ENCODE measurements at places on chromosomes 6 and 20. TPM values are rescaled to one million over a fixed set of nuclear protein-coding genes. Genes with fewer than 3 reads are reported as not detected.

The MYMX gene
- polyA plus RNA-seq: 0.28 TPM

The EPPIN gene
- polyA plus RNA-seq: not detected

The HNF4A gene
- polyA plus RNA-seq: 0.09 TPM

The GNMT gene
- polyA plus RNA-seq: 0.52 TPM

The NKAIN2 gene
- 0.24 TPM for polyA plus RNA-seq

The TBC1D20 gene
- polyA plus RNA-seq: 37.0 TPM

The SMPDL3A gene
- polyA plus RNA-seq: 13.7 TPM

GRCh38 chr6:135113860-135114259 lies 59.2 kb upstream of the HBS1L start:
- DNase-seq: no peak

DNA sequence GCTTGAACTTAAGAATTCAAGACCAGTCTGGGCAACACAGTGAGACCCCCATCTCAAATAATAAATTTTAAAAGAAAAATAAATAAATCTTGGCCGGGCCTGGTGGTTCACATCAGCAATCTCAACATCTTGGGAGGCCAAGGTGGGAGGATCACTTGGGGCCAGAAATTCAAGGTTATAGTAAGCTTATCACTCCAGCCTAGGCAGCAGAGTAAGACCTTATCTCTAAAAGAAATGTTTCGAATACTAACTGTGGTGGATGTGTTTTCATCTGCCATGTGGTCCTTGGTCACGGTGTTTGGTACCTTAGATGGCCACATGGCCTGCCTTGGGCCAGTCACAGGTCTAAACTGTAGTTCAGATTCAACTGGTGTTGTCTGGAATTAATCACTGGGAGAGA lies 5.8 kb downstream of the UBE2C start:
- no peak for DNase-seq

- no peak for DNase-seq
Observed at GRCh38 chr6:134880487-134881190, 69.3 kb downstream of the ALDH8A1 start.

GRCh38 chr20:51445591-51445990 lies 96.9 kb downstream of the NFATC2 start:
- no peak for DNase-seq

DNA sequence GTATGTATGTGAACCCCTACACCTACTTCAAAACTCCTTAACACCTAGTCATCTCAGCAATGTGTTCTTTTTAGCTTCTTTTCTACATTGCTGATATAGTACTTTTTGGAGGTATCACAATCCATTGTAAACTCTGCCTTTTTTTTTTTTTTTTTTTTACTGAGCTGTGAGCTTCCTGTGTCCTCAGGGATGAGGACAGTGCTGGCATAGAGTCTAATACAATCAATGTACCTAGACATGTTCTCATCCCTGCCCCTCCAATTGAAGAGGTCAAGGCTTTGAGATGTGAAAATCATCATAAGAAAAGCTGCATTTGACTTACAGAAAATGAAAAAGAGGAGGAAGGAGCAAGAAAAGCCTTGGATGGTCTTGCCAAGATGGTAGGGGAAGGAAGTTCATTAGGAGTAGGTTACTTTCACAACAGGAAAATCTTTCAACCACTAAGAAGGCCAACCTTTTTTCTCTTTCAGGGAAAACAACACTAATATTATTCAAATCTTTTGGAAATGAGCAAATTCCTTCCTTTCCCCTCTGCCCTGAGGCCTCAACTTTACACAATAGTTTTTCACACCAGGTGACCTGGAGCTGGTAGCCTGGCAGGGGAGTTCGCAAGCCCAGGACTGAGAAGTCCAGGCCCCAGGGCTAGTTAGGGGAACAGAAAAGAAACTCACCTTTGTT lies 2.8 kb upstream of the JARID2 start:
- no peak for DNase-seq

DNA sequence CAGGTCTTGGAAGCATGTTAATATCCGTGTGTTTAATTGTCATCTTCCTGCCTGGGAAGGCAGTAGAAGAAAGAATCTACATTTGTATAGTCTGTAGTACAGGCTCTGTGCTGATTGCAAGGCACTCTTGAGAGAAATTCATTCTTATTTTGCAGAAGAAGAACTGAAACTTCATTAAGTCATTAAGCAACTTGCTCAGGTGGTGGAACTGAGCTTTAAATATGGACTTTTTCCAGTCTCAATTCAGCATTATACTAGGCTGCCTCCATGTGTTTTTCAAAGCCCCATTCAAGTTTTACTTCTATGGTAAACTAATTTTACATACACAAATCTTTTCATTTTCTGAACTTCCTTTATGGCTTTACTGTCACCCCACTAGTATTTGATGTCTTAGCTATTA lies 18.7 kb downstream of the ZNF451 start:
- DNase-seq: no peak

DNA sequence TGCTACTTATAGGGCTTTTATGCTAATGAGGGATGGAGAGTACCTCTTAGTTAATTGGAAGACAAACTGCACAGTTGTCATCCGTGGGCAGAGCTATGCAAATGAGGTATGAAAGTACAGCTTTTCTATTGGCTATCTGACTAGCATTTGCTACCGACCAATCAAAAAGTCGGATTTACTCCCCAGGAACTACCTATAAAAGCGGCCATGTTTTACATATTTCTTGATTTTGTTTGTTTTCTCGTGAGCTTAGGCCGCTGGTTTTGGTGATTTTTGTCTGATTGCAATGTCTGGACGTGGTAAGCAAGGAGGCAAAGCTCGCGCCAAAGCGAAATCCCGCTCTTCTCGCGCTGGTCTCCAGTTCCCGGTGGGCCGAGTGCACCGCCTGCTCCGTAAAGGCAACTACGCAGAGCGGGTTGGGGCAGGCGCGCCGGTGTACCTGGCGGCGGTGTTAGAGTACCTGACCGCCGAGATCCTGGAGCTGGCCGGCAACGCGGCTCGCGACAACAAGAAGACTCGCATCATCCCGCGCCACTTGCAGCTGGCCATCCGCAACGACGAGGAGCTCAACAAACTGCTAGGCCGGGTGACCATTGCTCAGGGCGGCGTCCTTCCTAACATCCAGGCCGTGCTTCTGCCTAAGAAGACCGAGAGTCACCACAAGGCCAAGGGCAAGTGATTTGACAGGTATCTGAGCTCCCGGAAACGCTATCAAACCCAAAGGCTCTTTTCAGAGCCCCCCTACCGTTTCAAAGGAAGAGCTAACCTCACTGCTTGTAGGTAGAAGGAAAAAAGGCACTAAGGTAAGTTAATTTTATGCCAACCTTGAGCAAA lies 36.9 kb downstream of the HFE start:
- peak; percentile 98 for DNase-seq

DNA sequence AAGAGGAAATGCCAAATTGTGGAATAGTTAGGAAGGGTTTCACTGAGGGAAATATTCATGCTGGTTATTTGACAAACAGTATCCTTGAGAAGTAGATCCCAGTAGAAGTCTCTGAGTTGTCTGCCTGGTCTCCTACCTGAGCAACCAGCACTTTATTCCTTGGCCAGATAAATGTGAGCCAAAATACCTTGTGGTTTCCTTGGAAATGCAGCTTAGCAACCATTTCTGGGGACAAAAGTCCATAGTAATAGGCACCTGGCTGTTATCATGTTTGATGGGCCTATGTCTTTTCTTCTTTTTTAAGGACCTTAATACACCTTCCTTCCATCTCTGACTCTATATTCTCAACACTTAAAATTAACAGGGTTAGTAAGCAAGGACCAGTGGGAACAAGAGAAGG lies 217.1 kb upstream of the MARCKS start:
- no peak for DNase-seq

- no peak for DNase-seq
Observed at GRCh38 chr6:50836231-50836630, 17.6 kb downstream of the TFAP2B start.

- DNase-seq: no peak
Observed at GRCh38 chr6:31717499-31718222, 2.5 kb downstream of the LY6G6D start.

DNA sequence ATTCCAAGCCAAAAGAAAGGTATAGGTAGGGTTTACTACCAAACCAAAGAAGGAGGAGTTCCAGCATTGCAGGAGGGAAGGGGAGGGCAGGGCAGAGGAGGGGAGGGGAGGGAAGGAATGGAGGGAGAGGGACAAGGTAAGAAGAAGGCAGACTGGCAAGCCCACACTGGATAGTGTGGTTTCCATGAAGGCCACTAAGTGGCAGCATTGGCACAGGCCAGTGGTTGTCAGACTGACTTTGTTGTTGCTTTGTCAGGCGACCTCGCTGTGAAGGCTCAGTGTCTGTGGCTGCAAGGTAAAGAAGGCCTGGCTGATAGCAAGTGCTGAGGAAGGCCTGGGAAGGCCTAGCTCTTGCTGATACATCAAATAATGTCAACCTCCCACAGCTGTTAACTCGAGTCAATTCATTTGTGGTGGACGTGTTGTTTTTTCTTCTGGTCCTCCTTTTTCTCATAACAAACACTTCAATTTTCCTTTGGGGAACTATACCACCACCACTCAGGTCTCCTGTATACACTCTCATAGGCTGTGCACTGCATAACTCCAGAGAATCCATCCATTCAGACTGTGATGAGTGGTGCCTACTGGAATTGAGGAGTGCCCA lies 7.7 kb upstream of the ZNF334 start:
- DNase-seq: no peak

- no peak for DNase-seq
Observed at GRCh38 chr20:31607640-31608250, 2.7 kb downstream of the ID1 start.

GRCh38 chr6:143581835-143582480 lies 70.4 kb upstream of the FUCA2 start:
- DNase-seq: no peak

DNA sequence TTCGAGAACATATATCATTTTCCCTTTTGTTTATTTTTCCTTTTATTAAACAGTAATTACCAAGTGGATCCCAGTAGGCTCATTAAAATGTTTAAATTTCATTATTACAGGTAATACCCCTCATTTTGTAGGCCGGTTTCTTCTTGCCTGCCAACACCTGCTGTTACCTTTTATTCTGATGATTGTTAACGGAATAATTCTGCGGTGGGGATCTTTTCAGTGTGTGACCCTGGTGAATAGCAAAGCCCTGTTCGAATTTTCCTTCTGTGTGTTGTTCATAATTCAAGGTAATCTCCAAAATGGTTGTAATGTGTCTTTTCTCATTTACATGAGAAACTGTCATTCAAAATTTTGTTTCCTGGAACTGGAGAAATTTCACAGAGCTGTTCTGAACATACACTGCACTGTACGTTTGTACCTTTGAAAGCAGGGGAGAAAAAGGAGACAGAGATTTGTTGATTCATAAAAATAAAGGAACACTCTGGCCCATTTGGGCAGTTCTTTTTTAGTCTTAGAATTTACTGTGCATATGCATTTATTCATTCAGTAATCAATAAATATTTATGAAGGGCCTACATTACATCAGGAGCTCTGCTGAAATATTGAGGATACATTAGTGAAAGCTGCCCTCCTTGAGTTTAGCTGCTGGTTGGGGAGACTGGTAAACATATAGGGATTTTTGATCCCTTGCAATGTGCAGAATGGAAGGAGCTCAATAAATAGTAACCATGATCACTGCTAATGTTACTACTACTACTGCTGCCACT lies 502.0 kb downstream of the QKI start:
- DNase-seq: no peak

DNA sequence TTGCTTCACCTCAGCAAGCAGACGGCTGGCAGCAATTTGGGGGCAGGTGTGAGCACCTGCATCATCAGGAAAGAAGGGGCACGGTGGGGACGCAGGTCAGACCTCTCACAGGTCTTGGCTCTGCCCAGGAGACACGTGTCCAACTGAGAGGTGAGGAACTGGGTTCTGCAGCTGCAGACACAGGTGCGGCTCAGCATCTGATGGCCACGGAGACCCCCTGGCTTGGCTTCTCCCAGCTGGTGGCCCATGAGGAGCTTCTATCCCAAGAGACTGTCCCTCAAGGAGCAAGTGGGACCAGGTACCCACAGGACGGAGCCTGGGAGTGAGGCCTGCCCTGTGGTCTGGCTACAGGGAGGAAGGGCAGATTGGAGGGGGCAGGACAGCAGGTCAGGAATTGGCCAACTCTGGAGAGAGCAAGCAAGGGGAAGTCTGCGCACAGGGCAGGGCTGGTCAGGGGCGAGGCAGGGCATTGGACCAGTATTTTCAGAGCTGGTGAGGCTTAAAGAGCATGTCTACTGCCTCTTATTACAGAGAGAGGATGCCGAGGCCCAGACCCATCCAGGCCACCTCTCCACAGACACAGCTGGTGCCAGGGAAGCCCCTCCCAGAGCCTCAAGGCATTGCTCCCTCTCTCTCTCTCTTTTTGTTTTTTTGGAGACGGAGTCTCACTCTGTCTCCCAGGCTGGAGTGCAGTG lies 4.2 kb downstream of the STMN3 start:
- DNase-seq: no peak

- DNase-seq: no peak
Observed at GRCh38 chr6:4363656-4364055, 228.3 kb upstream of the ECI2 start.

DNA sequence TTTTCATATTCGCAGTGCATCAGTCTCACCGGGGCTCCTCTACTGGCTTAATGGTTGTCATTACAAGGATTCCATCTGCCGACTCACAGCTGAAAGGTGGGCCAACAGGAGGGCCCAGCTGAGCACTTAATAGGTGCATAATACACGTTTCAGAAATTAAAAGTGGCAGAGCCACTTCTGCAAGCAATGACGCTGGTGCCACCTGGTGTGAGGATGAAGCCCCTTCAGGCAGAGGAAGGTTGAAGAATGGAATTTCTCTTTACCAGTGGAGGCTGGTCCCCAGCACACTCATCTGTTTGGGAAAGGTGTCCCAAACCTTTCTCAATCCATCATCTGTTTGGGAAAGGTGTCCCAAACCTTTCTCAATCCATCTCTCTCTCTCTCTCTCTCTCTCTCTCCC lies 8.2 kb upstream of the STMND1 start:
- DNase-seq: no peak

DNA sequence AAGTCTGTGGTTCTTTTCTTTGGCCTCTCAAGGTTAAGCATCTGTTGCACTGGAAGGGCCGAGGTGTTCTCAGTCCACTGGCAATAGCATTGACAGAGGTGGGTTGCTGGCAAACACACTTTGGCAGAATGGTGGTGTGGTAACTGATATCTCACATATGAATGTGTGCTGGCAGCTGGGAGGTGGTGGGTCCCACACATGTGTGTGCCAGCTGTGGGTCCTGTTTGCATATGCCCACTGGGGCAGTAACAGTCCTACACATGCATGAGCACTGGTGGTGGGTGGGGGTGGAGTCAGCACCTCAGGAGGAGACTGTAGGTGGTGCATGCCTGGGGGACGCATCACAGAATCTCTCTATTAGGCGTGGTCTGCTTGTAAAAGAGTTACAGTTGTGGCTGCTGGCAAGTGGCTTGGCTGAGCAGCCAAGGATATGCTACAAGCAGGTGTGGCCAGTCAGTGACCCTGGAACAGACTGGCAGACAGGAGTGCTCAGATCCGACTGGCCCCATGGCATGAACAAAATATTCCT lies 934.3 kb downstream of the GRIK2 start:
- DNase-seq: no peak

- DNase-seq: no peak
Observed at GRCh38 chr20:4453359-4453758, 268.4 kb upstream of the PRND start.

DNA sequence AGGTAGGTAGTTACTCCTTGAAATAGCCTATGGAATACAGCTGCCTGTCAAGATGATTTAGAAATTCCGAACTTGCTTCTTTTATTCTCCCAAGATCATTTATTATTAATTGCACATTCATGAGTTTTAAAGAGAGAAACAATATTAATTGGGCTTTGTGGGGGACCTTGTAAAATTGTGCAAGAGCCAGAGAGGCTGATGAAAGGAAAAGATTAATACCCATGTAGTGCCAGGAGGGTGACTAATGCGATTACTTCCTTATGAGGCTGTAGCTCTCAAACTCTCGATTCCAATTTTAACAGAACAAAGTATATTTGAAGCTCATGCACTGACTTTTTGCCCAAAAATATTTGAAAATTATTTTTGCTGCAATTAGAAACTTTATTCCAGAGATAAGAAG lies 423.8 kb upstream of the ID4 start:
- DNase-seq: no peak
